ENCODE measurements at places on chromosomes 12 and 14.

GRCh38 chr12:55760663-55761062 lies 17.7 kb downstream of the GDF11 start:
- DNase-seq, result no peak

GRCh38 chr12:10365696-10366405 lies 24.0 kb downstream of the KLRK1 start:
- DNase-seq, result peak; percentile 3

GRCh38 chr12:90741611-90742010 lies 213.4 kb downstream of the CCER1 start:
- DNase-seq, result no peak

DNA sequence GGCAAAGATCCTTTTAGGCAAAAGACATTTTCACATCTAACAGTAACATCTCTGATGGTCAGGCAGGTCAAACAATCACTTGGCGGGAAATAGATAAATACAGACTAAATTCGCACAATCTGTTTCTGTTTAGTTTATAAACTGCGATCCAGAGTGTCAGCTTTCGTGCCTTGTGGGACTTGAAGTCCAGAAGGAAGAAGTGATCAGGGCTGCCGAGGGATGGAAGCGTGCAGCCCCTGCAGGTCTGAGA lies 245 bp upstream of the BRMS1L start:
- no peak for DNase-seq

- no peak for DNase-seq
These were observed 121.8 kb upstream of the NTF3 start for GRCh38 chr12:5310151-5310550.

DNA sequence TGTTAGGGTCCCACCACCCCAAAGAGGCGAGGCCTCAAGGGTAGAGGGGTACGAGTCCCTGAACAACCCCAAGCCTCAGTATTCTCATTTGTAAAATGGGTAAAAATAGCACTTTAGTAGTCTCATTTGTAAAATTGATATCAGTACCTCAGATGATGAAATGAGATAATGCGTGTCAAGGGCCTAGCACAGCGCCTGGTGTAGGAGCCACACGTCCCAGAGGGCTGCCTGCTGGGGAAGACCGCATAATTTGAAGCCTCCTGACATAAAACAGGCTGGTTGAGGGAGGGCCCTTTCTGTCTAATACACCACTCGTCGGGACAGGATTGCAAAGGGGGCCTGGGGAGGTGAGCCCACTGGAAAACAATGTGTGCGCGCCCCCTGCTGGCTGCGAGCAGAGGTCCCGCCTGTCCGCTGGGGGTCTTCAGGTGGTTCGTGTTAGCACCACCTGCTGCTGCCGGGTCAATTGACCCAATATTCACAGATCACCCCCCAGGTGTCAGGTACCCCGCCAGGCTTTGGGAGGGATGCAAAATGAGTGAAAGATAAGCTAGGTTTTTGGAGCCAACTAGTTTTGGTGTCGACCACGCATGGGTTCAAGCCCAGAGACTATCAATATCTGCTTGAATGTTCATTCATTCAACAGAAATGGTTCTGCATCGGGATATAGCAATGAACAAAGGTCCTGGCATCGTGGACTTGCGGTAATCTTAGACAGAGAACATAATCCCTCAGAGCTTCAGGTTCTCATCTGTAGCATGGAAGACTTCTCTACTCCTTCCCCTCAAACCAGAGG lies 24.7 kb upstream of the IRF2BPL start:
- DNase-seq, result peak; percentile 88

- peak; percentile 14 for DNase-seq
These were observed 40.5 kb upstream of the TBC1D15 start for GRCh38 chr12:71799106-71799505.

GRCh38 chr14:106069804-106070625 lies 543.6 kb downstream of the TMEM121 start:
- DNase-seq, result no peak

GRCh38 chr12:98296462-98297079 lies 218.8 kb upstream of the TMPO start:
- peak; percentile 48 for DNase-seq

- DNase-seq, result no peak
These were observed 26.9 kb upstream of the TUNAR start for GRCh38 chr14:95849761-95850160.

GRCh38 chr12:56677680-56678079 lies 10.4 kb downstream of the PTGES3 start:
- DNase-seq, result no peak

DNA sequence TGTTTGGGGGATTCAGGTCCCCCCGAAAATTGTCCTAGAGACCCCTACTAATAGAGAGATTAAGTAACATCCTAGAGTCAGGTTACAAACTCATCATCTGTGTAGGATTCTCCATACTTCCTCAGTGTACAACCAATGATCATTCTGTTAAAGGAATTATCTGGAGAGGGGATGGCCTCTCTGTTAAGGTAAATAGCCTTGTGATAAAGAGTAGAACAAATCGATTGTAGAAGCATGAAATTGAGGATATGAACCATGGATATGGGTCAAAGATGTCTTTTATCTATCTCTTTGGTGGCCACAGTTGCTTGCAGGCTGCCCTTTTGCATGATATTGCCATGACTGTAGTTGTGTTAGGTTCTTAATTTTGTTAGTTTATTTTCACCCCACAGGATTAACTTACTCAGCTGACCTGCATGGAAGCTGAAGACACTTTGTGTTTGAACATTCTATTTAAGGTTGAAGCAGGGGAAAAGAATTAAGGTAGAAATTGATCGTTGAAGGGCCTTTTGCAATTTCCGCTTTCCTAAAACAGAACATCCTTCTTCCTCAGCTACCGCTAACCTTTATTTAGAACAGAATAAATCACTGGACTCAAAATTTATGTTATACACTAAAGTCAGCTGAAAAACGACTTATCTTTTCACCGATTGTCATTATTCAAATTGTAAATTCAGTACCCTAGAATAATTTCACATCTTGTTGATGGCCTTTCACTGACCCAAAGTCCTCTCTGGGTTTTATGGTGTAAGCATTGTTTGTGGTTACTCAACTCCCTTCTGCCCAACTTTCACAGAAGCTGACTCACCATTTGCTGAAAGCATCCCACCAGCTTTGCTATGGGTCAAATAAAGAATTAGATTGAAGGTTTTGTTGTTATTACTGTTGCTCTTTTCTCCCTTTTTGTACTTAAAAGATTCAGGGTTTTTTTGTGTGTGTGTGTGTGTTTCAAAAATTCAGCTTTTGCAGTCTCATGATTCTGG lies 52.3 kb downstream of the IRAK3 start:
- DNase-seq, result no peak

GRCh38 chr14:52538623-52539022 lies 13.7 kb downstream of the TXNDC16 start:
- DNase-seq, result no peak

DNA sequence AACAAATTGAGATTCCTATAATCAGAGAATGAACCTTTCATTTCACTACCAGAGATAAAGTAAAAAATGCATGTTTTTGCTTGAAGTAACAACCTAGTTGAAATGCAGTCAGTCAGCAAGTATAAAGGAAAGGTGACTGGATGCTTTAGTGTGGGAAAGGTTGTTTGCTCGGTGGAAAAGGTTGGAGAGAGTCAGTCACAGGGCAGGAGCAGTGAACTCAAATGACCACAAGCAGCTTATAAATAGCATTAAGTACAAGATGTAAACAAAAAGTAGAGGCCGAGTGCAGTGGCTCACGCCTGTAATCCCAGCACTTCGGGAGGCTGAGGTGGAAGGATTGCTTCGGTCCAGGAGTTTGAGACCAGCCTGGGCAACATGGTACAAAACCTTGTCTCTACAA lies 98.1 kb upstream of the FGD4 start:
- DNase-seq, result no peak

- DNase-seq, result no peak
These were observed 49.7 kb upstream of the DCD start for GRCh38 chr12:54697851-54698250.

DNA sequence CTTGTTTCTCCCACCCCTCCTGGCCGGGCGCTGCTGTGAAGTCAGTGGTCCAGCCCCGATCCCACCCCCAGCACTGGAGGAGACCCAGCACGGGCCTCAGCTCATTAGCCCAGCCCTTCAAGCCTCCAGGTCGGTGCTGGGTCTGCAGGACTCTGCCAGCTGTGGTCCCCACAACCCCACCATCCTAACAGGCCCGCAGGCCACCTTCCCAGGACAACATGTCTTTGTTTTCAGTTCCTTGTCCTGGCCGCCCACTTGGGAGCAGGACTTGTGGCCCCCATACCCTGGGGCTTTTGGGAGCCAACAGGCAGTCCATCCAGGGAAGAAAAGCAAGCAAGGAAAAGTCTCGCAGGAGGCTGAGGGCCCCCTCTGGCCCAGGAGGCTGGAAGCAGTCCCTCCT lies 60.0 kb downstream of the HRK start:
- no peak for DNase-seq

DNA sequence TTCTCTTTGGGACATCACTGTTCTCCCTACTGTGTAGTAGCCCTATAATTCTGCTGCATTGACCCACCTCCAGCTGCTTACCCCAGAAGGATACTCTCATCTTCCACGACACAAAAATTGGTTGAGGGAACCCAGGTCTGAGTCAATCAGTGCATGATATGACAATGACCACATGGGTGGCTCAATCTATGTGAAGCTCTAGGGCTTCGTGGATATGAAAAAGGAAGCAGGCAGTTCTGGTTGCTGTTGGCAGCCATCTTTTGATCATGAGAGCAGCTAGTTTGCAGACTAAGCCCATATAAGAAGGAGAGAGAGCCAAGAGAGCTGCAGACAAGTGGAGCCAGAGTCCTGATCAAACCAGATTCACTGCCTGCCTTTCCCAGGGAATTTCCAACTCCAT lies 57.9 kb downstream of the AVPR1A start:
- DNase-seq, result no peak

DNA sequence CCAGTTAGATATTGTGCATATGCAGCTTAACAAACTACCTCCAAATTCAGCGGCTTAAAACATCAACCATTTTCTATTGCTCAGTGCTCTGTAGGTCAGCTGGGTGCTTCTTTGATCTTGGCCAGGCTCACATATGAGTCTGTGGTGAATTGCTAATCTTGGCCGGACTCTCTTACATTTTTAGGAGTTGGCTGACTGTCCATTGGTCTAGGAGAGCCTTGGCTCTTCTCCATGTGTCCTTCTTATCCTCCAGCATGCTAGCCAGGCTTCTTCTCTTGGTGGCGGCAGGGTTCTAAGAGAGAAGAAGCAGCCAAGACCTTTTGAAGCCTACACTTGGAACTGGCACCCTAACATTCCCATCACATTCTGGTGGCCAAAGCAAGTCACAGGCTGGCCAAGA lies 174.3 kb upstream of the PWP1 start:
- no peak for DNase-seq

GRCh38 chr14:100467939-100468338 lies 119.3 kb downstream of the BEGAIN start:
- no peak for DNase-seq

- no peak for DNase-seq
These were observed 85.6 kb downstream of the OTOGL start for GRCh38 chr12:80184926-80185325.

DNA sequence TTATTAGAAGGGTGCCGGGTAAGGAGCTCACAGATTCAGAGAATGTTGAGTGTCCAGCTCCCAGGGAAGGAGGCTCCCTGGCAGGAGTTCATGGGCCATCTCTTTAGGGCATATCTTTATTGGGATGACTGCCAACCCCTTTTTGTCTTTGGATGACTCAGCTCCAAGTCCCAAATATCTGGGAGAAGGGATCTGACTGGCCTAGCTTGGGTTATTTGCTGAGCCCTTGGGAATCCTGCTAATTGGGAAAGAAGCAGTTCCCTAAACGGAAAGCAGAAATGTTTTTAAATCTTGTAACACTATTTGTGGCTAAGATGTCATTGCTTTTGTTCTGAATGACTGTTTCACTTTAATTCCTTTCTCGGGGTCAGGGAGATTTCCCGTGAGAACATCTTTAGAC lies 12.6 kb downstream of the DDX55 start:
- DNase-seq, result no peak

DNA sequence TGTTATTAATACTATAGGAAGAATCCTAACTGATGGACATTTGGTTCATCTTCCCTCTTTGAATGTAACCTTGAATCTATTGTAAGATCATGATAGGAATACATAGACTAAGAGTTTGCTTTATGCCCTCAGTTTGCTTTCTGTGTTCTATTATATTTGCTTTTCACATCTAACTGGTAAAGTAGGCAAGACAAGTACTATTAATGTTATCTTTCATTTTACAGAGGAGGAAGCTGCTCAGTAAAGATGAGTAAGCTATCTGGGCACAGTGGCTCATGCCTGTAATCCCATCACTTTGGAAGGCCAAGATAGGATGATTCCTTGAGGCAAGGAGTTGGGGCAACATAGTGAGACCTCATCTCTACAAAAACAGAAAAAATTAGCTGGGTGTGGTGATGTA lies 103.0 kb downstream of the TMTC2 start:
- no peak for DNase-seq

DNA sequence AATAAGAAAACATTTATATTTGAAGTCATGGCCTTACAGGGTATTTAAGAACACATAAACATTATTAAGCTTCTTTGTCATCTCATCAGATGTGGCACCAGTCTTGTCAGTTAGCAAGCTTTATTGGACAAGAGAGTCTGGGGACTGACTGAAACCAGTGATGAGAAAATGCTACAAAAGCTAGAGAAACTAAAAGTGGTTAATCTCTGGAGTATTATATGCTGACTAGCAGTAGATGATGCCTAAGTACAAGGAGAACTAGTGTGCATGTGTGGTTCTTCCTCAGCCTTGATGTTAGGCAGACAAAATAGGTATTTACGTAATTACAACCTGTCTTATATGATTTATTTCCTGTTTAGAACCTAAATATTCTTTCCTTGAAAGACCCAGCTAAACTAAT lies 176.5 kb downstream of the CPNE8 start:
- DNase-seq, result no peak

GRCh38 chr12:1575408-1576401 lies 18.7 kb downstream of the FBXL14 start:
- DNase-seq, result no peak

GRCh38 chr12:28051516-28052354 lies 79.2 kb upstream of the PTHLH start:
- DNase-seq, result no peak

DNA sequence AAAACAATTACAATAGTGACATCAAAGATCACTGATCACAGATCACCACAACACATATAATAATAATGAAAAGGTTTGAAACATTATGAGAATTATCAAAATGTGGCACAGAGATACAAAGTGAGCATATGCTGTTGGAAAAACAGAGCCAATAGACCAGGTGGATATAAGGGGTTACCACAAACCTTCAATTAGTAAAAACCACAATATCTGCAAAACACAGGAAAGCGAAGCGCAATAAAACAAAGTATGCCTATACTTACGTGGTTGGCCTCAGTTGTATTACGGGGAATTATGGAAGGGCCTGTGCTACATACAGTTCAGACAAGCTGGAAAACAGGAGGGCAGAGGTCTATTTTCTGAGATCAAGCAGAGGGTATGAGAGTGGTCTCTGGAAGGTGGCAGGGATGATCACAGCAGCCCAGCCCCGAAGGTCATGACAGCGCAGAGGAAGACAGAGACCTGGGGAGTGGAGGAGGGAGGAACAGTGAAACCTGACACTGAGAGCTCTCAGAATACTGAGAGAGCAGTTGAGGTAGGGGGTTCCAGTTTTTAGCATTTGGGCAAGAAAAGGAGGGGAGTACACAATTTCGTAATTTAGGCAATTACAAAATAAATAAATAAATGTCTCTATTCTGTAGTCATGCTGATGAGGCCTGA lies 41.3 kb downstream of the IFNG start:
- no peak for DNase-seq
